ENCODE measurements at places on chromosomes 7 and 10.

GRCh38 chr10:98815039-98815885 lies 368.5 kb upstream of the HPS1 start:
- DNase-seq = no peak

- no peak for DNase-seq
These were observed 23.2 kb upstream of the MALSU1 start for GRCh38 chr7:23275912-23276311.

DNA sequence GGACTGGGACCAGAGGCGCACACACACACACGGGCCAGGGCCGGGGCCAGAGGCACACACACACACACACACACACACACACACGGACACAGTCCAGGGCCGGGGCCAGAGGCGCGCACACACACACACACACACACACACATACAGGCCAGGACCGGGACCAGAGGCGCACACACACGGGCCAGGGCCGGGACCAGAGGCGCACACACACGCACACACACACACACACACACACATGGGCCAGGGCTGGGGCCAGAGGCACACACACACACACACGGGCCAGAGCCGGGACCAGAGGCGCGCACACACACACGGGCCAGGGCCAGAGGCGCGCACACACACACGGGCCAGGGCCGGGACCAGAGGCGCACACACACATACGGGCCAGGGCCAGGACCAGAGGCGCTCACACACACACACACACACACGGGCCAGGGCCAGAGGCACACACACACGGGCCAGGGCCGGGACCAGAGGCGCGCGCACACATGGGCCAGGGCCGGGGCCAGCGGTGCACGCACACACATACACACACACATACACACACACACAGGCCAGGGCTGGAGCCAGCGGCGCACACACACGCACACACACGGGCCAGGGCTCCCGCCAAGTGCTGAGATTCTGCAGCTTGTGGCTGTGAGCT lies 268.8 kb downstream of the ELFN1 start:
- DNase-seq = peak; percentile 42

DNA sequence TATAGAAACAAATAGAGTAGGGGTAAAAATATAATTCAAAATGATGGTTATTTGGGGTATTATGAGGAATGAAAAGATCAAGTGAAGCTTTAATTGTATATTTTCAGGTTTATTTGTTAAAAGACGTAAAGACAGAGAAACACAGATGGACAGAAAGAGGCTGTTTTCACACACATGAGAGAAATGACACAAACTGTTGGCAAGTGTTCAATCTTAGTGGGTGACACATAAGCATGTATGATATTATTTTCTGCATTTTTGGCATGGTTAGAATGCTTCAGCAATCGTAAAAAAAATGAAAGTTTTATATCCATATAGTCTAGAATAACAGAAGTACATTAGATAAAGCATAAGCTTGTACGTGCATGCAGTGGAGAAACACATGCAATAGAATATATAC lies 464.4 kb upstream of the AKR1E2 start:
- DNase-seq = no peak

GRCh38 chr7:17095931-17096330 lies 202.5 kb upstream of the AHR start:
- DNase-seq = no peak

GRCh38 chr10:124522933-124523871 lies 61.6 kb downstream of the LHPP start:
- DNase-seq = no peak

DNA sequence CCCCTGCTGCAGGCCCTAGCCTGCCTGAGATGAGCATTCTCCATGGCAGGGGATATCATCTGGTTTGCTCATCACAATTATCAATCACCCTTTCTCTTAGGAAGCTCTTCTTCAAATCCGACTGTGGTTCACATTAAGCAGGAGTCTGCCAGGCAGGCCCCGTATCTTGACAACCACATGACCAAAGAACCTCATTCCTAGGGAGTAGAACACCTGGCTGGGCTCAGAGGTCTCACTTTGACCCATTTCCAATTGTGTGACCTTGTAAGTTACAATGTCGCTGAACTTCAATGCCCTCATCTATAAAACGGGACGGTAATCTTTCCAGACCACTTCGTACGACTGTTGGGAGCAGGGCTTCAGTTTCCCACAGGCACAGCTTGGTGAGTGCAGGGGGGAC lies 156.4 kb upstream of the PCBD1 start:
- no peak for DNase-seq

All from CD4-positive, alpha-beta T cell treated with Interleukin-12 subunit alpha and Interleukin-12 subunit beta, for 1 hour (primary cell).